ENCODE measurements at places on chromosomes 12 and 14.

GRCh38 chr14:22735096-22735495, 31.4 kb upstream of the OXA1L start:
- DNase-seq: no peak

- DNase-seq: no peak
Observed at GRCh38 chr12:99746538-99746937, 99.0 kb downstream of the GARIN6 start.

GRCh38 chr12:46386360-46386867, 13.8 kb upstream of the SLC38A2 start:
- no peak for DNase-seq

- no peak for DNase-seq
Observed at GRCh38 chr14:42172304-42172703, 565.6 kb downstream of the LRFN5 start.

DNA sequence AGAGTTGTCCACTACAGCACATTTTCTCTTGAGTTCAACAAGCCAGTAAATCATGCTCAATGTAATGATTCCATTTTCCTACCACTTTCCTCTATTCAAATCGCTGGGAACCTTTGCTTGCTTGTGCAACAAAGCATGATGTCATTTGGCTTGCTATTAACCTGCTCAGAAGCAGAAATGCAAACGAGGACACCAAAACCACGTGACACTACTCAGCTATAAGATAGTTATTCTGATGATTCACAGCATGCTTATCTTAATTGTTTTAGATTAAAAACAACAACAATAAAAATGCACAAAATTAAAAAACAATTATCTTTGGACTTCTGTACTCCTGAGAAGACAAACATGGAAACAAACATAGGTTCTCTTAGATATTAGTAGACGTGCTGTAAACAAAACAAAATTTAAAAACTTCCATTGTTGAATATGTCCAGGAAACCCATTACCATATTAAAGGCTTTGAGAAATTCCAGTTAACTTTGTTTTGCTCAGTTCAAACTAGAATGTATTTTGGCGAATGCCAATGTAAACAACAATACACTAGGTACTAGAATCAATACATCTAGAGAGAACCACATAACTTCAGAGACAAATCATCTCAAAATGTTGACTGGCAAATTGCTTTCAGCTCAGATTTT, 77.5 kb upstream of the KRAS start:
- DNase-seq: no peak

DNA sequence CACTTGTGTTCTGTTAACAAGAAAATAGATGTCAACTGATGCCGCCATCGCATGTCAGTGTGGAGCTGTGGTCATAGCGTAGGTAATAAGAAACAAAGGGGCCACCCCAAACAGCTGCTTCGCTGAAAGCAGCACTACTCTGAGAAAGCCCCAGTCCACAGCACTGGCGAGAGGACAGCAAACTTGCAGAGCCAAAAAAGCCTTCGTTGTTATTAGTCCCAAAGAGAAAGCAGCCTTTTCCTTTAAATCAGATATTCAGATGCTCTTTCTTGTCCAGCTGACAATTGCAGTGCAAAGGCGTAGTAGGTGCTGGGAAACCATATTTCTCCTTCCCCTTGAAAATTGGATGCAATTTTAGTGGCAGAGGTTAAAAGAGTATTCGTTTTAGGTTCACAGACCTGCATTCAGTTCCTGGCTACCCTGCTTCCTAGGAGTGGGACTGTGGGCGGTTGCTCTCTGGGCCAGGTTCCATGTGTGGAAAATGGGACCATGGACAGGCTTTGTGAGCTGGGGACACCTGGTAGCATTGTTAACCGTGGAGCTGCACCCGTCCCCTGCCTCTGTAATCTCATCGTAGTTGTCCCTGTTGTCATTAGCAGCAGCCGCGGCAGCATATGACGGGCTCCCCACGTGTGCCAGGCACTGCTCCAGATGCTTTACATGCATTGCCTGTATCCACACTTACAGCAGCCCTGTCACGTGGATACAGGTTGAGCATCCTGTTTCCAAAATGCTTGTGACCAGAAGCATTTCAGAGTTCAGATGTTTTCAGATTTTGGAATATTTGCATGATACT, 54.2 kb downstream of the ELK3 start:
- no peak for DNase-seq

DNA sequence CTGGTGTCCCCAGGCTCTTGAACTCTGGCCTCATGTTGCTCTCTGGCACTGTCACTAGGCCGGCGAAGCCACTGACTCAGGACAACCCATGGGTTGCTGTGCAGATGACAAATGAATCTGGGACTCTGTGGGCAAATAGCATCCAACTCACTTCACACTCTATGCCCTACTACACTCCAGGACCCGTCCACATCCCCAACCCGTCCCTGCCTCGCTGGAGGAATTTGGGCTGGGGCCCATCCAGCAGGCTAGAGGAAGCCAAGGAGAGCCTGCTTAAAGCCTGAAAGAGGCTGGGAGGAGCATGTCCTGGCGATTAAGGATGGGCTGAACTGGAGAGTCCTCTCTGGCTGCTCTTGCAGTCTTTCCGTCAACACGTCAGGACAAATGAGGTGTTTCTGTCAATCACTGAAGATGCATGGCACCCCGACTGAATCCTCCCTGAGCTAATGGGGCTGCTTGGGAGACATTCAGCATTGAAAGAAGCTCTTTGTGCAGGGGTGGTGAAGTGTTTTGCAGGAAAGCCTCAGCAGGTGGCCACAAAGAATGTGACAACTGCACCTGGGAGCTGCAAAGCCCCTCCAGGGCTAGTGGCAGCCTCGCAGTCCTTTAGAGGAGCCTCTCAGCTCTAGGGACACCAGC, 71.7 kb downstream of the ANO2 start:
- DNase-seq: no peak

DNA sequence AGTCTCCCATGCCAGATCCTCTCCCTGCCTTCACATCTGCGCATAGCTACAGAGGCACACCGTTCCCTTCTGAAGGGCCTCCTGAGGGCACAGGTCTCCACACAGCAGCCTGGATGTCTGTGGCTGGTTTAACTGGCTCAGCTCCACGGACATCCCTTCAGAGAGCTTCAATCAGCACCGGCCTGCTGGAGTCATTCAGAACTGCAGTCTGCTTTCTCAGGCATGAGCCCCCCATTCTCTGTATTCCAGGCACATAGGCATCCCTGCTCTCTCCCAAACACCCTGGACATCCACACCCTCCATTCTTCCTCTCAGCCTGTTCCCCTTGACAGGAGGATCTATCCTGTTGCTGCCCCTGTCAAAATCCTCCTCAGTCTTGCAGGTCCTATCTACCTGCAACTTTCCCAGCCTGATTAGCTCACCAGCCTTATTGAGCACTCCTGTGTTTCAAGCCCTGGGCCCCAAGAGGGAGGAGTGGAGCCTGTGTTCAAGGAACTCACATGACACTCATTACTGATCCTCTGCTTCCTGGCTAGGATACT, 2.9 kb upstream of the DHRS2 start:
- DNase-seq: no peak

GRCh38 chr14:78254911-78255461, 84.8 kb downstream of the NRXN3 start:
- DNase-seq: no peak

DNA sequence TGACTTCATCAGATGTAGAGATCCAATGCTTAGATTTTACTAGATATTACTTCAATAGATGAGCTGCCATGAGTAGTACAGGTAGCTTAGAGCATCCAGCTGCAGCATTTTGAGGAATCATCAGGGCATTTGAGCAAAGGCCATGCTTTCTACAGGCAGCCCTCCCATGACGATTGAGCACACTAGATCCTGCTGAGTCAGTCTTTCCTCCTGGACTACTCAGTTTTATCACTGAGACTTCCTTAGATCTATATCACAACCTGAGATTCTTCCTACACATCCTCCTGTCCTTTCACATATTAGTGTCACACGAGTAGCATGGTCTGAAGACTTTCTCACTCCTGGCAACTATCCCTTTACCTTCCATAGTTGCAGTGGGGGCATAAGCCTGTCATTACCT, 1401.8 kb downstream of the FSCB start:
- DNase-seq: no peak

DNA sequence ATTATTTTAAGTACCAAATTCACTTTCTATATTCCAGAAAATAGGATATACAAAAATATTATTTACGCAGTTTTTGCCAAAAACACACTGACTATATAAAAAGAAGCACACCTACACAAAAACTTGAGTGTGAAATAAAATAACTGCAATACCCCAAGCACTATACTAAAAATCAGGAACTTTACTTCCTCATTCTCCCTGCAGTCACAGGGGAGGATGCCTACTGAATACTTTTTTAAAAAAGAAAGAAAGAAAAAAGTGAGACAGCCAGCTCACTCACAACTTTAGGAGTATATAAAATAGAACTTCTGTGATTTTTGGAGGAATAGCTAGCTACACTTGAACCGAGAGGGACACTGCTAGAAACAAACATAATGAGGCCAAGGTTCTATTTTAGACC, 12.2 kb downstream of the RPS6KA5 start:
- DNase-seq: no peak

GRCh38 chr14:89299587-89299986, 117.4 kb downstream of the FOXN3 start:
- no peak for DNase-seq

GRCh38 chr12:44873898-44874297, 2.2 kb downstream of the NELL2 start:
- no peak for DNase-seq

DNA sequence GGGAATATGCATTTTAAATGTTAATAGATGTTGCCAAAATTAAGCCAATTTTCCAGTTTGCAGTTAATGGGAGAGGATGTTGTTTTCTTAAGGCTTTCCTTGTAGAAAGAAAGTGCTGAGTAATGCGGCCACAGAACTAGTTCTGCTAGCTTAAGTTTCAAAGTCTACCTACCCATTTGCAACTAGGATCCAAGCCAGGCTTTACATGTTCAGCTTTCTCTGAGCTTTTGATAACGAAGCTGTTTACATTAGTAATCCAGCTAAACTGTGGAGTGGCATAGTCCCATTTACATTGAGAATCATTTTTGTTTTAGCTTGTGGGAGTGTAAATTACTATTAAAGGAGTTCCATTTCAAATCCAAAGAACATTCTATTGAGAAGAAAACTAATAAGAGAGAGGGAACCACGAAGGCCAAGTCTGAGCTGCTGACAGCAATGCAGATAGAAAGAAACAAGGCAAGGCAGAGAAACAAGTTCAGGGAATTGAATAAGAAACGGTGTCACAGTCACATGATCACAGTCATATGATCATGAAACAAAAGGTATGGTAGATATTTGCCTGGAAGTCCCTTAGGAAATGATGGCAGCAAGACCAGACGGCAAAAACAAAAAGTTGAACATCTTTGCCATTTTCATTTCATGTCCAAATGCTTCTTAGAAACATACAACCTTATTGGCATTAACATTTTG, 274.9 kb downstream of the PAWR start:
- DNase-seq: no peak

GRCh38 chr14:22271838-22272799, 316.9 kb downstream of the DAD1 start:
- DNase-seq: no peak

DNA sequence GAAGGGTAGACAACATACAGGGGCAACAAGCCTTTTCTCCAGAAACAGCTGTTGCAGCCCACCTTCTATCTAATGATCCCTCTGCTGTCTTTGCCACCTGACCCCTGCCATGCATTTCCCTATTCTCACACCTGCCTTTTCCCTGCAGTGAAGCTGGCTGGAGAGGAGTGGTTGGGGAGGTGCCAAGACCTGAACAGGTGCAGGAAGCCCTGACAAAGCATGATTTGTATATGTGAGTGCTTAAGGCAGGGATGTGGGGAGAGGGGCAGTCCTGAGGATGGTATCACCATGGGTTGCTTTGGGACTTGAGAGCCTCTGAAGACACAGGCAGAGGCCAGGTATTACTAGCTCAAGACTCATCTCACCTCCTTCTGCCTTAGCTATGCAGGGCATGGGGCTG, 2.9 kb upstream of the PFDN5 start:
- DNase-seq: no peak

- no peak for DNase-seq
Observed at GRCh38 chr14:24461336-24461735, 18.8 kb upstream of the SDR39U1 start.

GRCh38 chr14:37087520-37087919, 84.9 kb downstream of the SLC25A21 start:
- DNase-seq: no peak

DNA sequence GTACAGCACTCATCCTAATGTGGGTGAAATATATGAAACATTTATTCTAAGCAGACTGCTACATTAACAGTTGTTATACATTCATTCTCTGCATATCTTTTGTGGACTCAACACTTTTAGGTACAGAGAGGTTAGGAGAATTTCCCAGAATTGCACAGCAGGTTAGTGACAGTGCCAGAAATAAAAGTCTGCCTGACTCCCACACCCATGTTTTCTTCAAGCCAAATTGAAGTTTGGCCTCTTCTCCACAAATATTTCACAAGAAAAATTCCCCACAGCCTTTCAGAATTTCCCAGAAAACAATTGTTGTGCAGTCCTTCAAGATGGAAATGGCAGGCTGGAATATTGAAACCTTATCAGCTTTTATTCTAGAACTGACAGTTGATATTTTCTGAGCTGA, 464.8 kb downstream of the RAD51B start:
- DNase-seq: no peak

- DNase-seq: no peak
Observed at GRCh38 chr14:37595809-37596621, 586 bp downstream of the TTC6 start.

DNA sequence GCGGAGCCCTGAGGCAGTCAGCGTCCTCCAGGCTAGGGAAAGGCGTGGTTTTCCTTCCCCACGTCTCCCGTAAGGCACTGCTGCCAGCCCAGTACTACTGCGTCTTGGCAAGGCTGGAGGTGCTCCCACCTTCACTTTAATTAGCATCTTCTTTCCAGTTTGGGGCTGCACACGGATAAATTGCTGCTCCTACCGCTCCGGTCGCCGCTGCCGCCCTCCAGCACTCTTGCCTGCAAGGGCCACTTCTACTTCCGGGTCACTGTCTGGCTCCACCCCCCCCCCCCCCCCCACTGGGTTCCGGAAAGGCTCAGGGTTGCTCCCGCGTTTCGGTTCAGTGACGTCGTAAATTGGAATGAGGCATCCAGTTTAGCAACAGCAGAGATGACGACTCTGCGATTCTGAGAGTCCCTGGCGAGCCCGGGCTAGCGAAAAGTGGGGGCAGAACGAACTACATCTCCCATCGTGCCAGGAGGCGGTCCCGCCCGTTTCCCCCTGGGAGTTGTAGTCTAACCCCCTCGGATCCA, at the start of gene NEDD8:
Gene NEDD8, minus strand, starts transcription at position 247 of the 524 bp plus-strand sequence. Its CDS starts 100 bp downstream, at position 147.
- DNase-seq: peak; percentile 80

DNA sequence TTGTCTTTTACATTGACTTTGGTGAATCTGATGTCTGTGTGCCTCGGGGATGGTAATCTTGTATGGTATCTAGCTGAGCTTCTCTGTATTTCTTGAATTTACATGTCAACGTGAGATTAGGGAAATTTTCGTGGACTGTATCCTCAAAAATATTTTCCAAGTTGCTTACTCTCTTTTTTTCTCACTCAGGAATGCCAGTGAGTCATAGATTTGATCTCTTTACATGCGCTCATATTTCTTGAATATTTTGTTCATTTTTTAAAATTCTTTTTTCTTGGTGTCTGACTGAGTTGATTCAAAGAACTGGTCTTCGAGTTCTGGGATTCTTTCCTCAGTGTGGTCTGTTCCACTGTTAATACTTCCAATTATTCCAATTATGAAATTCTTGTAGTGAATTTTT, 207.7 kb downstream of the RAD51B start:
- no peak for DNase-seq
